Activated naive CD8-positive, alpha-beta T cell treated with anti-CD3 and anti-CD28 coated beads, Interleukin-2, amount 10 ng/mL, durations not matched to agents 7 days and 5 days (primary cell): ENCODE measurements at places on chromosomes 6 and 20.

GRCh38 chr6:46684771-46685170, 2.9 kb upstream of the TDRD6 start:
- no peak overlapping the region for H3K27ac ChIP-seq
- H3K27me3 ChIP-seq = peaks cover 7% of the 10 kb centered on the region
- DNase-seq = no peak
- H3K4me3 ChIP-seq = no peak overlapping the region
- H3K4me1 ChIP-seq = no peaks in the 10 kb centered on the region

- DNase-seq = no peak
- peak overlapping the region; percentile 100 for H3K27ac ChIP-seq
- H3K36me3 ChIP-seq = peaks cover 7% of the 10 kb centered on the region
- H3K4me1 ChIP-seq = peaks cover 36% of the 10 kb centered on the region
- H3K27me3 ChIP-seq = no peaks in the 10 kb centered on the region
These were observed 132.6 kb upstream of the BTN3A2 start for GRCh38 chr6:26232306-26232939.

- H3K4me3 ChIP-seq = no peak overlapping the region
- no peaks in the 10 kb centered on the region for H3K27me3 ChIP-seq
- DNase-seq = no peak
- no peak overlapping the region for H3K27ac ChIP-seq
- no peaks in the 10 kb centered on the region for H3K4me1 ChIP-seq
- H3K36me3 ChIP-seq = no peaks in the 10 kb centered on the region
These were observed 30.6 kb downstream of the EFCAB8 start for GRCh38 chr20:32889281-32889680.

GRCh38 chr6:138685257-138685656, 88.3 kb upstream of the CCDC28A start:
- H3K4me3 ChIP-seq = no peak overlapping the region
- H3K36me3 ChIP-seq = no peaks in the 10 kb centered on the region
- no peaks in the 10 kb centered on the region for H3K4me1 ChIP-seq
- H3K27me3 ChIP-seq = peaks cover 9% of the 10 kb centered on the region

- H3K4me1 ChIP-seq = no peaks in the 10 kb centered on the region
- H3K27me3 ChIP-seq = peaks cover 46% of the 10 kb centered on the region
- no peak overlapping the region for H3K27ac ChIP-seq
- no peaks in the 10 kb centered on the region for H3K36me3 ChIP-seq
- no peak for DNase-seq
These were observed 46.0 kb upstream of the IL17A start for GRCh38 chr6:52139985-52140680.

GRCh38 chr6:122014961-122015360, 384.5 kb upstream of the HSF2 start:
- no peak overlapping the region for H3K4me3 ChIP-seq
- H3K27ac ChIP-seq = no peak overlapping the region
- H3K4me1 ChIP-seq = no peaks in the 10 kb centered on the region
- DNase-seq = no peak
- H3K27me3 ChIP-seq = no peaks in the 10 kb centered on the region

DNA sequence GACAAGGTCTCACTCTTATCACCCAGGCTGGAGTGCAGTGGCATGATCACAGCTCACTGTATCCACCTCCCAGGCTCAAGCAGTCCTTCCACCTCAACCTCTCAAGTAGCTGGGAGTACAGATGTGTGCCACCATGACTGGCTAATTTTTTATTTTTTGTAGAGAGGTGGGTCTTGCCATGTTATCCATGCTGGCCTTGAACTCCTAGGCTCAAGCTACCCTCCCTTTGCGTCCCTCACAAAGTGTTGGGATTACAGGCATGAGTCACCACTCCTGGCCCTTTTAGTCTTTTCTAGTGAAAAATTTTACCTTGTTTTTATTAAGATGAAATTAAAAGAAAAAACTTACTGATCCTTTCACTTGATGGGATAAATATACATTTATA, 17.2 kb downstream of the CDC5L start:
- no peaks in the 10 kb centered on the region for H3K27me3 ChIP-seq
- no peak overlapping the region for H3K4me3 ChIP-seq
- H3K36me3 ChIP-seq = peaks cover 69% of the 10 kb centered on the region

GRCh38 chr6:83292900-83293843, 100.0 kb downstream of the RWDD2A start:
- H3K4me1 ChIP-seq = peaks cover 3% of the 10 kb centered on the region
- H3K36me3 ChIP-seq = no peaks in the 10 kb centered on the region
- H3K27me3 ChIP-seq = peaks cover 9% of the 10 kb centered on the region
- no peak overlapping the region for H3K27ac ChIP-seq

GRCh38 chr6:119547024-119547423, 197.5 kb upstream of the MAN1A1 start:
- no peak overlapping the region for H3K4me3 ChIP-seq
- no peak overlapping the region for H3K27ac ChIP-seq
- H3K27me3 ChIP-seq = peaks cover 14% of the 10 kb centered on the region
- H3K4me1 ChIP-seq = peaks cover 7% of the 10 kb centered on the region

DNA sequence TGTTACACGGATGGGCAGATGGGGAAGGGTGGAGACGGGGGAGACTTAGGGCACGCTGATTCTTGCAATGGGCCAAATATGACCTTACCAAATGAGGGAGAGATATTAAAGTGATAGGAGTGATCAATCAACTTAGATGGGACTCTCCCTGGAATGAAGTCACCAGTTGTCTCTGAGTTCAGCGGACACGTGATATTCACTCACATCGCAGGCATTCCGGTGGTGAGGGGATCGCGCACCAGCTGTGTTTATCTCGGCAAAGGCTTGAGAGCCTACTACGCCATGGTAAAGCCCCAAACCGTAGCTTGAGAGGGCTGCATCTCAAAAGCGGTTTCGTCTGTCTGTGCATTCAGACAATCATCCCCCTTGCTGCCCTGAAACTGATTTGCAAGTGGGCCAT, 5.5 kb downstream of the BMP7 start:
- peaks cover 85% of the 10 kb centered on the region for H3K27me3 ChIP-seq
- no peak for DNase-seq
- H3K36me3 ChIP-seq = no peaks in the 10 kb centered on the region
- no peak overlapping the region for H3K4me3 ChIP-seq

DNA sequence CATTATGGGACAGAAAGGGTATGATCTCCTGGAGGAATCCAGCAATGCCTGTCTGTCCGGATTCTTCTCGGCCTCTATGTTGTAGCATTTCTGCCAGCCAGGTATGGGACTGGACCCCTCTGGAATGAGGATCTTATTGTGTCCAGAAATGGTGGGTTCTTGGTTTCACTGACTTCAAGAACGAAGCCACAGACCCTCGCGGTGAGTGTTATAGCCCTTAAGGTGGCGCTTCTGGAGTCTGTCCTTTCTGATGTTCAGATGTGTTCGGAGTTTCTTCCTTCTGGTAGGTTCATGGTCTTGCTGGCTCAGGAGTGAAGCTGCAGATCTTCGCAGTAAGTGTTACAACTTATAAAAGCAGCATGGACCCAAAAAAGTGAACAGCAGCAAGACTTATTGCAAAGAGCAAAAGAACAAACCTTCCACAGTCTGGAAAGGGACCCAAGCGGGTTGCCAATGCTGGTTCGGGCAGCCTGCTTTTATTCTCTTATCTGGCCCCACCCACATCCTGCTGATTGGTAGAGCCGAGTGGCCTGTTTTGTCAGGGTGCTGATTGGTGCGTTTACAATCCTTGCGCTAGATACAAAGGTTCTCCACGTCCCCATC, 62.3 kb upstream of the IER3 start:
- peaks cover 39% of the 10 kb centered on the region for H3K4me1 ChIP-seq
- H3K27ac ChIP-seq = no peak overlapping the region
- H3K36me3 ChIP-seq = peaks cover 32% of the 10 kb centered on the region
- no peaks in the 10 kb centered on the region for H3K27me3 ChIP-seq
- no peak overlapping the region for H3K4me3 ChIP-seq
- DNase-seq = no peak

GRCh38 chr6:97775012-97775411, 492.0 kb upstream of the MMS22L start:
- H3K4me1 ChIP-seq = no peaks in the 10 kb centered on the region
- H3K4me3 ChIP-seq = no peak overlapping the region
- no peak for DNase-seq
- H3K27ac ChIP-seq = no peak overlapping the region
- H3K36me3 ChIP-seq = no peaks in the 10 kb centered on the region

DNA sequence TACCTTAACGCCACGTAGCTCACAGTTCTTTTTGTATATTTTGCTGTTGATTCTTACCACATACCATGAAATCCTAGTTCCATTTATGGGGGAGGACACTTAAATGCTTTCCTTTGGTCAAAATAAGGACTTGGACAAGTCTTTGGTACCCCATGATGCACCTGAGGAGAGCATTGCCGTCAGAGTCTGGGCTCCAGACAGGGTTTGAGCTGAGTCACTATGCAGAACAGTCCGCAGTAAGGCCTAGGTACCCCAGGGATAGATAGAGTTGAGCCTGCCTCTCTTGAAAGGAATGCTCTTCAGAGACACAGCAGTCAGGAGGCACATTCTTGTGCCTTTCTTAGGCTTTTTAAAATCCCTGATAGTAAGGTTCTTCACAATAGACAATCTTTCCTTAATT, 6.0 kb downstream of the PARD6B start:
- peaks cover 29% of the 10 kb centered on the region for H3K4me1 ChIP-seq
- no peak overlapping the region for H3K27ac ChIP-seq
- H3K4me3 ChIP-seq = no peak overlapping the region
- H3K27me3 ChIP-seq = no peaks in the 10 kb centered on the region
- H3K36me3 ChIP-seq = peaks cover 8% of the 10 kb centered on the region
- DNase-seq = no peak

DNA sequence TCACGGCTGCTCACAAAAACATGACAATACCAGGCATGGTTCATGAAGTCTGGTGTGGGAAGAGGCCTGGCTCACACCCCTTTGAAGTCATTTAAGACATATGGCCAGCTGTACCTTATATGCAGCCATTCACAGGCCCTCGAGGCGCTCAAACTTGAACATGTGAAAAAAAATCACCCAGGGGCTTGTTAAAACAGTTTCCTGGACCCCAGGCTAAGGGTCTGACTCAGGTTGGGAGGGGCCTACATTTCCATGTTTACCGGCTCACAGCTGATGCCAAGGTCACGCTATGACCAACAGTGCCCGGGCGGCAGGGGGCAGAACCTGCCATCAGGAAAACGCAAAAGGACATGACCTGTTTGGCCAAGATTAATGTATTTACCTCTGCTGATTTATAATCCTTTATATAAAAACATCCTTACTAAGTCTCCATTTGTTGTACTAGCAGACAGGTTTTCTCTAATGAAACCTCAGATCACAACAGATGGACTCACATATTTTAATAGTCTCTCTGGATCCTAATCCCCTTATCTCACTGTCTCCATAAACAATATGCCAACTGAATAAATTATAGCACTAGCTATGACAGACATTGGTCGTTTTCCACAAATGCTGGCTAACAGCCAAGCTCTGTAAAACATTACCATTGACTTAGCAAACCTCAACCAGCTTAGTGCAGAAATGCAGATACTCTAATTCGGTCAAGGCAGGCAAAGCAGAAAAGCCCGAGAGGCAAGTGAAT, 19.9 kb downstream of the EZR start:
- no peaks in the 10 kb centered on the region for H3K27me3 ChIP-seq
- H3K4me3 ChIP-seq = no peak overlapping the region
- DNase-seq = no peak

- H3K27ac ChIP-seq = no peak overlapping the region
- DNase-seq = no peak
- peaks cover 57% of the 10 kb centered on the region for H3K36me3 ChIP-seq
- no peak overlapping the region for H3K4me3 ChIP-seq
- H3K27me3 ChIP-seq = no peaks in the 10 kb centered on the region
These were observed 30.6 kb downstream of the SYTL3 start for GRCh38 chr6:158680481-158680880.

DNA sequence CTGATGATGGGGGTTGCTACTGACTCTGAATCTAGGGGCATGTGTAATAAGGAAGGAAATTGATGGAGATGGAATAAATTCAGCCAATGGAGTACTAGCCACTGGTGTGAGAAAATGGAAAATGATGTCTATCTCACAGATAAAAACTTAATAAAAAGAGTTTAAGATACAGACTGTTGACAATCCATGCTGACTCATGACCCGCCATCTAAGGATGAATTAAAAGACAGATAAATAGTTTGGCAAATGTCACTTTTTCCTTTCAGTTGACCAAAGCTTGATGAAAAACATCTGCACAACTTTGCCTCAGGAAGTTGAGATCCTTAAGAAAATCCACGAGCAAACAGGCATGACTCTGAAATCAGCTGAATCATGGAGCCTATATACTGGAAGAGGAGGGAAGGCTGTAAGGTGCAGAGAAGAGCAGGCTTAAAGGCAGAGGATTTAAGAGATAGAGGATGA, 82.6 kb upstream of the BMP5 start:
- H3K27ac ChIP-seq = no peak overlapping the region
- H3K36me3 ChIP-seq = no peaks in the 10 kb centered on the region
- H3K4me3 ChIP-seq = no peak overlapping the region
- no peaks in the 10 kb centered on the region for H3K27me3 ChIP-seq

DNA sequence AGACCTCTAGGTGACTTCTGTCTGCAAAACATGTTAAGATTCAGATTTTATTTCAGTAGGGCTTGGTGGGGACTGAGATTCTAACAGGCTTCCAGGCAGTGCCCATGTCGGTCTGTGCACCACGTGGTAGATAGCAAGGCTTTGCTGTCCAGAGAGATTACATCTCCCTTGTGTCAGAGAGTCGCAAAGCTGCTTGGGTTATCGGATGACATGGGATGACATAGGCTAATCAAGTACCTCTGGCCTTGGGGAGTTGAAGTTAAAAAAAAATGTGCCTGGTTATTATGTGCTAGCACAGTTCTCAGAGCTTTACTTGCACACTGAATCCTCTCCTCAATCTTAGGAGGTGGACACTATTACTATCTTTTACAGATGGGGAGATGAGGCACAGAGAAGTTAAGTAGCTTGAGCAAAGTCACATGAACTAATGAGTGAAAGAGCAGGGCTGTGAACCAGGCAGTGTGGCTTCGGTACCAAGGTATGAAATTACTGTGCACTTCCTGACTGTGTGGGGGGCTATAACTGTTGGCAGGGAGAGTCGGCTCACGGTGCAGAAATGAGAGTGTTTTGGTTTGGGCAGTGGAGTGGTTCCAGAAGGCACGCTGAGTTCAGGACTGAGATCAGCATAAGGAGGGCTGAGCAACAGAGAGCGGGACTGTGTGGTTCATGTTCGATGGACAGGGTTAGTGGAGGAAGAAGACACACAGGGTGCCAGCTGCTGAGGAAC, 41.1 kb downstream of the FARS2 start:
- peak overlapping the region; percentile 58 for H3K27ac ChIP-seq
- DNase-seq = no peak
- no peaks in the 10 kb centered on the region for H3K36me3 ChIP-seq
- peaks cover 17% of the 10 kb centered on the region for H3K4me1 ChIP-seq

GRCh38 chr6:132648356-132648755, 10.6 kb downstream of the TAAR1 start:
- H3K36me3 ChIP-seq = no peaks in the 10 kb centered on the region
- peak overlapping the region; percentile 18 for H3K4me3 ChIP-seq
- DNase-seq = no peak

DNA sequence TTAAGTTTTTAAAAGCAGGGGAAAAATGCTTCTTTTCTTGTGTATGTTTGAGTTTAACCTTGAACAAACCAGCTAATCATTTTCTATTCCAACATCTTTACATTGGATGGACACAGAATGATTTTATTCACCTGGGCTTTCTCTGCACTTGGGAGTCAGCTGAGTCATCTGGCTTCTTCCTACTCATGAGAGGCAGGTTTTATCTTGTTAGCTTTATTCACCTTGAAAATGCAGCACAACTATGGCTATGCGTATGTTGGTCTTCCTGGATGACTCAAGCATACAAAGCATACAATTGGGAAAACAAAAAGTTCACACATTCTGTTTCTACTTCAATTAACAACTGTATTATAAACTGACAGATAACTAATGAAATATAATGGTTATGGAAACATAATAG, 737.7 kb downstream of the FRK start:
- no peak overlapping the region for H3K4me3 ChIP-seq
- H3K27me3 ChIP-seq = no peaks in the 10 kb centered on the region
- no peak overlapping the region for H3K27ac ChIP-seq

- DNase-seq = no peak
- no peaks in the 10 kb centered on the region for H3K4me1 ChIP-seq
- no peaks in the 10 kb centered on the region for H3K27me3 ChIP-seq
- H3K27ac ChIP-seq = no peak overlapping the region
- no peaks in the 10 kb centered on the region for H3K36me3 ChIP-seq
These were observed 353.6 kb downstream of the MAFB start for GRCh38 chr20:40335437-40335836.
